ENCODE measurements at places on chromosomes 6 and 20.
A peak's percentile ranks its signal among the peaks of the same experiment; 100 is the strongest.

- DNase-seq: no peak
These were observed 3.2 kb downstream of the BACH2 start for GRCh38 chr6:90293319-90293953.

- DNase-seq: no peak
These were observed 1.5 kb upstream of the GRIK2 start for GRCh38 chr6:101391772-101392585.

GRCh38 chr6:37537548-37537947 is 37.9 kb upstream of the CCDC167 start:
- DNase-seq: no peak

DNA sequence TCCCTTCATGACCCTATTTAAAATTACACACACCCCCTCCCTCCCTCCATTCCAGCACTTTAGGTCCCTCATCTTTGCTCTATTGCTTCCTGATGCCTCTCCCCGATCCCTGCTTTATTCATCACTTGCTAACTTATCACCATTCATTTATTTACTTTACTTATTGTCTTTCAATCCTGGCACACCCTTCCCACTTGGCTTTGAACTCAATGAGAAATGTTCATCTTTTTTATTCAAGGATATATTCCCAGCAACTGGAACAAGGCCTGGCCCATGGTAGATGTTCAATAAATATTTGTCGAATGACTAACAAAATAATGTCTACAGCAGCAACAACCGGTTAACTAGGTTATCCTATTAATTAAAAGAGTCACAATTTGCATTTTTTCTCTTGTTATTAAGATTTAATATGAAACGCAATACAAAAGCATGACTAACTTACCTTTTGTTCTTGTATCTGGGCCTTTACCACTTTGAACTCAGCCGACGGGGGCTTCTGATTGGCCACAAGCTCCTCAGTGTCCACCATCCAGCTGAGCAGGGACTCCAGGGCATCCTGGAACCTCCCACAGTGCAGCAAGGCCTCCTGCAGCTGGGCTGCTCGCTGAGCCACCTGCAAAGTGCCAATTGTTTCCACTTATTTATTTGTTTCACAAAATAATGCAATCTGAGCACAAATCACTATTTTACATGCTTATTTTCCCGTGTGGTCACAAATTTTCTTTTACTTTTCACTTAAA is 107.8 kb downstream of the DST start:
- no peak for DNase-seq

DNA sequence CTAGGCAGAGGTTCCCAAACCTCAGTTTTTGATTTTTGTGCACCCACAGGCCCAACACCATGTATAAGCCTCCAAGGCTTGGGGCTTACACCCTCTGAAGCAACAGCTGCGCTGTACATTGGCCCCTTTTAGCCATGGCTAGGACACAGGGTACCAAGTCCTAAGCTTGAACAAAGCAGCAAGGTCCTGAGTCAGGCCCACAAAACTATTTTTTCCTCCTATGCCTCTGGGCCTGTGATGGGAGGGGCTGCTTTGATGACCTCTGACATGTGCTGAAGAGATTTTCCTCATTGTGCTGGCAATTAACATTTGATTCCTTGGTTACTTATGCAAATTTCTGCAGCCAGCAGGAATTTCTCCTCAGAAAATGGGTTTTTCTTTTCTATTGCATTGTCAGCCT is 262.2 kb upstream of the CEP162 start:
- DNase-seq: no peak

- no peak for DNase-seq
These were observed 6.0 kb downstream of the SUMO4 start for GRCh38 chr6:149405823-149406765.

DNA sequence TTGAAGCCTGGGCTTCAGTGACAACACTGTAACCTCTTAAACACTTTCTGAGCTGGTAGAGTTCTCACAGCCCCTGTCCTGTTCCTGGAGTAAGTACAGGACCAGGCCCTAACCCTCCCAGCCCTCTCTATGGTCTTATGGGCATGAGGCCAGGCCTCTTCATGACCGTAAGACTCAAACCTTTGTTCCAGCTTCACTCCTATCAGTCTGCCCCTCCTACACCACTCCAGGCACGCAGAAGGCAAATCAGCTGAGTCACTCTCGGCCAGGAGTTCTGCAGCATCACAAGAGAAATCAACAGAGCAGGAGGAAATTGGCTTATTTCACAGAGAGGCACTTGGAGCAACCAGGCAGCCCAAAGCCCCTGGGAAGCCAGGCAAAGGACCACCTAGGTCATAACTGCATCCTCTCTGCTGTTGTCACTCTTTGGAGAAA is 25.3 kb upstream of the CHD6 start:
- peak; percentile 9 for DNase-seq

- DNase-seq: no peak
These were observed 55.0 kb upstream of the VSX1 start for GRCh38 chr20:25136643-25137559.

GRCh38 chr6:143400258-143401067 is 50.0 kb downstream of the ADAT2 start:
- DNase-seq: no peak

DNA sequence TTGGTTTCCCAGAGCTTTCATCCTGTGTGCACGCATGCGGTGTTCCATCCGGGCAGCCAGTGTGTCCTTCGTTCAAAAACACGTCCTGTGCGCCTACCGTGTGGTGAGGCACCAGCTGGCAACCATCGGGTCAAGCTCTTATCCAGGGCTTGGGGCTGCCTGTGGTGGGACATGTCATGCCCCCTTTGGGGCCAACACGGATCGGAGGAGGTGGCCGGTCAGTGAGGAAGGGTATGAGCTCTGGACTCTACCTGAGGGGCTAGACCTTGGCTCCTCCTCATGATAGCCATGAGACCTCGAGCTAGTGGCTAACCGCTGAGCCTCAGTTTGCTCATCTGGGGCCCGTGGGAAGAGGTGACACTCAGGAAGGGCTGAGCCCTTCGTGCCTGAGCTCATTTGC is 158.5 kb upstream of the PMEPA1 start:
- DNase-seq: no peak

DNA sequence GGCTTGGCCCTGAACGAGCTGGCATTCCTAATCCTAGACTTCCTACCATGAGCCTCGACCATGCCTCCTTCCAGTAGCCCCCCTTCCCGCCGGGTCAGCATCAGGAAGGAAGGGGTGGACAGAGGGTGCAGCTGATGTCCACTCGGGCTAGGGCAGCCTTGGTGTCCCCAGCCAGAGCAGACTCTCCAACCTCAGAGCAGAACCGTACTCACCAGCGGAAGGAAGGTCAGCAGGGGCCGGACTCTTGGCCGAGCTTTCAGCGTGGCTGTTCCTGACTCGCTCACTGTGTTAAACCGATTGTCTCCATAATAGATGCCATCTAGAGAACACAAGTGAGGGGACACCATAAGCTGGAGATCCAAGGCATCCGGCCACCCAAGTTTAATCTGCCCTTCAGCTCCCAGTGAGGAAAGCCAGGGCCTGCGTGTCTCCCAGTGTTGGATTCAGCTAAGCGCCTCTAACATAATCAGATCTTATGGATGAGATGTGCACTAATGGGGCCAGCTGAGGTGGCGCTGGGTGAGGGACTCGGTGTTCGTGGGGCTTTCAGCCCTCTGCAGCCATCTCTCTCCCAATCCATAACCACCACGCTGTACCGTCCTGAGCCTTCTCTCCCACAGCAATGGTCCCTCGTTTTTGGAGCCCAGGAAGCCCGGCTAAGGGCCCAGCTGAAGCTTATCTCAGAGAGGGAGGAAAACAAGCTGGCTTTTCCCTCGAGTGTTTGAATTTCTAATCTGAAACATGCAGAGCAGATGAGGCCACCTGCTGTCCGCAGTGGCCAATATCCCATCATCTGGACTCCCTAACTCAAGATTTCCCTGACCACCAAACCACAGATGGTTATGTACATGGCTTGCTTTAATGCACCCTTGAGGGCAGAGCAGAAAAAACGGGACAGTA is 13.7 kb downstream of the C6orf132 start:
- no peak for DNase-seq

- no peak for DNase-seq
These were observed 116.2 kb downstream of the ISM1 start for GRCh38 chr20:13337090-13337784.

DNA sequence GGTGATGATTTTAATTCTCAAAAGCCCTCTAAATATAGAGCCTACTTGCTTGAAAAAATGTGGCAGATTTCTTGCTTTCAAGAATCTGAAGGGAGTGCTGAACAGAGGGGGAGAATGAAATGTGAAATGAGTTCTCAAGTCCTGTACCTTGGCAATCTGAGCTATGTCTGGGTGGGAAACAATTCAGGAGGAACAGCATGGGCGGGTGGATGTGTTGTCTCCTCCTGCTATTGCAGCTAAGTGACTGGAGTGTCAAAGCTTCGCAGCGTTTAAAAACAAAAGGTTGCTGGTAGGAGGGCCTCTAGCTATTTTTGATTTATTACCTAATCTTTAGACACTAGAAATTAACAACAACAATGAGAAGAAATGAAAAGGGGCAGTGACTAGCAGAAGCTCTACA is 102.5 kb upstream of the ARG1 start:
- DNase-seq: no peak

GRCh38 chr6:7848229-7848628 is 62.4 kb downstream of the TXNDC5 start:
- DNase-seq: no peak

- no peak for DNase-seq
These were observed 232.6 kb downstream of the CD83 start for GRCh38 chr6:14350210-14350609.
